ENCODE measurements at places on chromosomes 3 and 15. TPM values are rescaled to one million over a fixed set of nuclear protein-coding genes. Genes with fewer than 3 reads are reported as not detected.

HES1 gene
- 21.6 TPM for total RNA-seq

TMEM42 gene
- 1.6 TPM for total RNA-seq

RUVBL1 gene
- total RNA-seq = 133 TPM

DNA sequence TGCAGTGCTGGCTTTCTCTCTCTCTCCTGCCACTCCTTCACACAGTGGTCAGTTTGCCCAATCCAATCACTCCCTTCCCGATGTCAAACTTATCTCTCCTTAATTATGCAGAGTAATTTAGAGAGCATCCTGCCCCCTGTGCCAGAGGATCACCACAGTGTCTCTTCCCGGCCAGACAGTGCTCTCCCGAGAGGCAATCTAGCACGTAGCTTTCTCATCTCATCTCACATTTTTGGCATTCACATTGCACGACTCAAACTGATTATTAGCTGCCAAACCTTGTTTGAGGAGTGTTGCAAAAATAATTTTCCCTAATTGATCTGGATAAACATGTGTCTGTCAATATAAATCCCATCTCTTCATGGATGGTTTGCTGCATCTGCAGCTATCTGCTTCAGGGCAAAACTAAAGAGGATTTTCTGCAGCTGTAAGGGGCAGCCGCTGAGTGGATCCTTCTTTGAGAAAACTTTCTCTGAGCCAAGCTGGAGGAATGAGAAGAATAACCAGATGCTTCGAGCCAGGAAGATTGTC, 37.8 kb downstream of the SSUH2 start:
- no peaks in the 10 kb centered on the region for H3K36me3 ChIP-seq
- no peaks in the 10 kb centered on the region for H3K27me3 ChIP-seq
- no peak overlapping the region for H3K27ac ChIP-seq
- H3K4me1 ChIP-seq = peaks cover 19% of the 10 kb centered on the region
- DNase-seq = no peak

- peaks cover 53% of the 10 kb centered on the region for H3K36me3 ChIP-seq
- H3K27me3 ChIP-seq = no peaks in the 10 kb centered on the region
- peak overlapping the region; percentile 63 for H3K27ac ChIP-seq
- DNase-seq = peak; percentile 73
- peaks cover 48% of the 10 kb centered on the region for H3K4me1 ChIP-seq
Observed at GRCh38 chr3:128482175-128482574, 10.8 kb downstream of the GATA2 start.

- no peaks in the 10 kb centered on the region for H3K27me3 ChIP-seq
- H3K36me3 ChIP-seq = no peaks in the 10 kb centered on the region
- no peak overlapping the region for H3K4me3 ChIP-seq
- no peak for DNase-seq
Observed at GRCh38 chr3:52086976-52087663, 30.7 kb upstream of the DUSP7 start.

DNA sequence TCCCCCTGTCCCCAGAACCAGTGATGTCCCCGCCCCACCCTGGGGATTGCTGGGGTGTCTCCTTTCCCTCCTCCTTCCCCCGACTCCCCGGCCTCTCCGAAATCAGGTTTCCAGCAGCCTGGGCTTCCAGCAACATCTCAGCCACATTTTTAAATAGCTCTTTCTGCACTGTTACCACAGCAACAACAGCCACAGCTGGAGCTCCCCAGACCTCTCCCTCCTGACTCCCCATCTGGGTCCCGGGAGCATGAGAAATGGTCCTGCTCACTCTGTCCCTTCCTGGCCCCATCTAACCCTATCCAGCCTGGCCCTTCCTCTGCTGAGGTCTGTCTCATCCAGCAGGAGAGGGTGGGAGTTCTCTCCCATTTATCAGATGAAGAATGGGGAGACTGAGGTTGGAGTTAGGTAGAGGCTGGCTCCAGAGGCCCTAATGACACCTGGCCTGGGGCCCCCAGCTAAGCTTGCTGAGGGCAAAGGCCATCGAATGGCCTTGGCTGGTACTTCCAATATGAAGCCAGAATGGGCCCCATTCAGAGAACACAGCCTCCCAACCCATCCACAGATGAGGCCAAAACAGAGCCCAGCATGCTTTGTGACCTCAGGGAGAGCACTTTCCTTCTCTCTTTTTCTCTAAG, 1.5 kb downstream of the CAMK1 start:
- no peak overlapping the region for H3K27ac ChIP-seq
- H3K4me1 ChIP-seq = no peaks in the 10 kb centered on the region
- H3K4me3 ChIP-seq = no peak overlapping the region
- H3K27me3 ChIP-seq = no peaks in the 10 kb centered on the region
- H3K36me3 ChIP-seq = no peaks in the 10 kb centered on the region

DNA sequence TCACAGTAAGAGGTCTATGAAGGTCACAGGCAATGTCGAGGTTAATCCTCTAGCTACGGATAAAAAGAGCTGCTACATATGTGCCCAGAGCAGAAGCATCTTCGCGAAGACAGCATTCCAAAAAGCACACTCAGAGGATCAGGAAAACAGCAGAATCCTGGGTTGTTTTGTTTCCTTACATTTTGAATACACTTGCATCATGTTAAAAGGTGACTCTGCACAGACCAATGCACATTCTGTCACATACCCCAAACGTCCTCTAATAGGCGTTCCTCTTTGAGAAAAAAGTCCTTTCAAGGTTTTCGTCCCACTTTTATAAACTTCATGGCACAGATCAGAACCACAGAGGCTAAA, 52.7 kb downstream of the VGLL4 start:
- peak overlapping the region; percentile 40 for H3K4me3 ChIP-seq
- no peaks in the 10 kb centered on the region for H3K27me3 ChIP-seq
- peak overlapping the region; percentile 97 for H3K27ac ChIP-seq
- peaks cover 7% of the 10 kb centered on the region for H3K36me3 ChIP-seq
- H3K4me1 ChIP-seq = peaks cover 62% of the 10 kb centered on the region

GRCh38 chr3:60015032-60015705, 965.3 kb upstream of the CFAP20DC start:
- no peak overlapping the region for H3K4me3 ChIP-seq
- no peak overlapping the region for H3K27ac ChIP-seq
- peaks cover 2% of the 10 kb centered on the region for H3K4me1 ChIP-seq
- H3K27me3 ChIP-seq = no peaks in the 10 kb centered on the region
